A549 treated with DMSO at 1 μM for 4 hours (cell line): ENCODE measurements at places on chromosomes 1 and 21. TPM values are rescaled to one million over a fixed set of nuclear protein-coding genes. Genes with fewer than 3 reads are reported as not detected.

LCE2B gene
- not detected in 5 replicates for total RNA-seq

MCOLN3 gene
- total RNA-seq, result 3.4 to 4.5 TPM (median 4.0 TPM) in 5 replicates

LCE2A gene
- not detected in 5 replicates for total RNA-seq

BARHL2 gene
- total RNA-seq, result not detected in 5 replicates

SPOCD1 gene
- 4.6 to 8.0 TPM (median 5.0 TPM) in 5 replicates for total RNA-seq
